ENCODE measurements at places on chromosomes 2 and 18.

DNA sequence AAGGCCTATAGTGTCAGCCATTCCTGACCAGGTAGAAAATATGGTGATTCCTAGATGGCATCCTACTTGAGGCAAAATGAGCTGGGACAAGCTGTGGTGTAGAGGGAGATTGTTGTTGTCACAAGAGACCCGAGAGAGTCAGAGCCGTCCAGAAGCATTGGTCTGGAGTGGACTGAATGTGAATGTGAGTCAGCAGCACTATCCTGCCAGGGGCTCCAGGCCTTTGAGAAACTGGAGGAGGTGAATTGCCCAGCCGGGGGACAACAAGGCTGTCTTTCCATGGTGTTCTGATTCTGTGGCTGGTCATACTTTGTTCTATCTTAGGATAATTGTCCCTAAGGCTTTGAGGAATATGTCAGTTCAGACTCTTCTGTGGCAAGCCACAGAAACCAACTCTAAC lies 29.4 kb upstream of the EIF2AK3 start:
- DNase-seq: no peak

DNA sequence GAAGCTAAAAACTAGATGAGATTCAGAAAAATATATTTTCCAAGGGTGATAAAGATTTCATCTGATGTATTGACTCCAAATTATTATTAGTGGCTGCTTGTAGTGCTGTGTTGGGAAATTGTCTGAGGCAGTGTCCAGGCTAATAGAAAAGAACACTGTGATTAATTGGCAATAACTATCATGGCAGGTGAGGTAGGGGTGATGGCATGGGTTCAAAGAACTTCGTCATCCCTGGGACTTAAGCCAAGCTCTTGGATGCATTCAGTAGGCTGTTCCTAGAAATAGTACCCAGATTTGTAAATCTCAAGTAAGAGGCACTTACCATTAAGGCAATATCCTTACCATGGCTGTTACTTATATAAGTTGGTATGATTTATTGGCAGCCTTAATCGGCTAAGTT lies 13.2 kb upstream of the RAPGEF4 start:
- DNase-seq: no peak

GRCh38 chr2:152015552-152015951 lies 83.3 kb downstream of the CACNB4 start:
- DNase-seq: no peak

DNA sequence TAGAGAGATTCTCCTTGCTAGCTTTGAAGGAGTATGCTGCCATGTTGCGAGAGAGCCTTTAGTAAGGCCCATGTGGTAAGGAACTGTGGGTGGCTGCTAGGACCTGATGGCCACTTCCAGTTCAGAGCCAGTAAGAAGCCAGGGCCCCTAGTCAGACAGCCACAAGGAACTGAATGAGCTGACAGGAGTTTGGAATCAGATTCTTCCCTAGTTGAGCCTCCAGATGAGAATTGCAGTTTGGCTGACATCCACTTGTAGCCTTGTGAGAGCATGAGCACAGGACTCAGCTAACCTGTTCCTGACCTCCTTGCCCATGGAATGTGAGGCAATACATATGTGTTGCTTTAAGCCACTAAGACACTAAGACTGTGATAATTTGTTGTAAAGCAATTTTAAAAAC lies 1.2 kb upstream of the WDR7 start:
- no peak for DNase-seq

GRCh38 chr18:22985250-22985649 lies 52.1 kb downstream of the RBBP8 start:
- DNase-seq: no peak

- no peak for DNase-seq
Observed at GRCh38 chr2:31031132-31031706, 107.0 kb downstream of the GALNT14 start.

- DNase-seq: no peak
Observed at GRCh38 chr2:130986890-130987493, 106.3 kb downstream of the FAM168B start.

DNA sequence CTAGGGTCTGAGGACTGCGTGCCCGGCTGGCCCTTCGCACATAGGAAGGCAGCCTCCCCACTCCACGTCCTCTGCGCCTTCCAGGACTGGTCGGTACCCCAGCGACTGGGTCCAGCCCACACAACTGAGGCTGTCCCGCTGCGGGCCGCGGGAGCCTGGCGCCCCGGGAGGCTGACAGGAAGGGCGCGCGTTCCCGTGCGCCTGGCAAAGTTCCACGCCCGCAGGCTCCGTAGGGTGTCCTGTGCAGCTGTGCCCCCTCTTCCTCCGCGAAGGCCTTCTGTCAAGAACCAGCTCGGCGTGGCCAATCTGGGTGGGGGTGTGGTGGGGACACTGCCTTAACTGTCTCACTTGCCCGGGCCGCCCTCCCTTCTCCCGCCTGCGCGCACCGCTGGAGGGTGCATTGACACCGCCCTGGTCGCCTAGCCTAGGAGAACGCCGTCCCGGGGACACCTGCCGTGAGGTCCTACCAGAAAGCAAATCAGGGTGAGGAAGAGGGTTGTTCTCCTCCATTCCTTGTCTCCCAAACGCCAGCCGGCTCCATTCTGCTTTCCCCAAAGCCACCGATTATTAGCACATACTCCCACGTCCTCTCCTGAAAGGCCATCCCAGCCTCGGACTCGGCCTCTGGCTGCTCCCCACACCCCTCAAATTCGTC lies 618 bp upstream of the LYPD1 start:
- no peak for DNase-seq

- DNase-seq: no peak
Observed at GRCh38 chr18:519019-519879, 18.7 kb upstream of the COLEC12 start.

DNA sequence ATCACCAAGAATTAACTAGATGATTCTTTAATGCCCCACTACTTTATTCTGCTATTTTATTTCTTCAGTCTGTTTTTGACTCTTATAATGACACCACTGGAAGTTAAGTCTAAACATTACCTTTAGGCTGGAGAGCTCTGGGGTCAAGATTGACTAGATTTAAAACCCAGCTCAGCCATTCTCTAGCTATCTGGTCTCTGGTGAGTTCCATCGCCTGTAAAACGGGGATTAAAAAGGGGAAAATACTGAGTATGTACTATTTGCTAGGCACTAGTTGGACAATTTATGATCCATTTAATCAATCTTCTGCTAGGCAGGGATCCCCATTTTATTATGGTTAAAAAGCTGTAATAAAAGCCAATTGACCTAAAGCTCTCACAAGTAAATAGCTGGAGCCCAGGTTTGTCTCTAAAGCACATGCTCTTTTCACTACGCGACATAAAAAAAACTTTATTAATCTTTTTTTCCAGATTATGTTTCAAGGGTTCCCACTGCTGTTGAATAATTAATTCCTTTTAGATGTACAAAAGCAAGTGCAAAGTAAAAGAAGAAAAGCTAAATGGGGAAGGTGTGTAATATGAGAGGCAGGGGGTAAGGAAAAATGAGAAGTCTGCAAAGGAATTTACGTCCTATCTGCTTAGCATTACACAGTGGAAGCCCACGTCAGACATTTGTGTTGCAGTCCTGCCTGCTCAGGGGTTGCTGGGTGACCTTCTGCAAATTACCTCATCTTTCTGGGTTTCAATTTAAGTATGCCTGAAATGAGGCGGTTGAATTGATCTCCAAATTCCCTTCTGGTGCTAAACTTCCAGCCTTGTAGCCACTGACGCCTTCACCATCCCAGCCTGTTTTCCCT lies 918 bp upstream of the NABP1 start:
- peak; percentile 59 for DNase-seq

DNA sequence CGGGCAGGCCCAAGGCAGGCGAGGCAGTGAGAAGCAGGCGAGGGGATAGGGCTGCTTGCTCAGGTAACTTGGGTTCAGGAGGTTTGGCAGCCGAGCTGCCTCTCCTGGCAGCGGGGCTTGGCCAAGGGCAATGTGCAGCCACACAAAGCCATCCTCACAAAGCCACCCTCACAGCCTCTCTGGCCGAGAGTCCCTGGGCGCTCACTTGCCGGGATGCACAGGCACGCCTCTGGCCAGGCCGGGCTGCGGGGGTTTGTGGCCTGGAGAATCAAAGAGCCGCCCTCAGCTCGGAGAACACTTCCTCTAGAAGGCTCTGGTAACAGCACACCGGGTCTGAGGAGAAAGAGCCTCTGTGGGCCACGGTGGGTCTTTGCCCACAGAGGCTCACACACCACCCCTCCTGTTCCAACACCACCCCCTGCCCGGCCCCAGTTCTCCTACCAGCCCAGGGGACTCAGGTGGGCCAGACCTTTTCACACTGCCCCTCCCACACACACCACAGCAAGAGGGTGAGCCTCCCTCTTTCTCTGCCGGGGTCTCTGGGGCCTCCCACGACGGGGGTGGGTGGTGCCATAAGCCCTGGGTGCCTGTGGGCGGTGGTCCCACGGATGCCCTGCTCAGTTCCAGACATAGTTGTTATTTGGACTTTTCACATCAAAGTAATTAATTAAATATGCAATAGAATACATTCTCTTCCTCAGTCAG lies 186.9 kb downstream of the ZFP36L2 start:
- DNase-seq: no peak

DNA sequence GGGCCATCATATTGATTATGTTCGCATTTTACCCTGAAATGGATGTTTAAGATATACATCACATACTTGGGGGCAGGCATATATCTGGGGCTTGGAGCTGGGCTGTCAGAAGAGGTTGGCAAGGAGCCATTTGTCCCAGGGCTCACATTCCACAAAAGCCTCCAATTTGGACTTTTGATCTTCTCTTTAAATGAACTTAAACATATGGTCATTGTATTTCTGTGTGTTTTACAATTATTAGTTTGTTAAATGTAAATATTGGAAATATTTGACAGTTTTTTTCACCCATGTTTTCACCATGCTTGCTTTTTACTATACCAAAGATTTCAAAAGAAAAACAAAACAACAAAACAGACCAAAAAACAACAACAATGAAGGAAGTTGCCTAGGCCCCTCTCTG lies 165.8 kb upstream of the MEIS1 start:
- no peak for DNase-seq

- peak; percentile 22 for DNase-seq
Observed at GRCh38 chr2:80489717-80490116, 185.2 kb upstream of the LRRTM1 start.

GRCh38 chr2:168793596-168793995 lies 8.8 kb upstream of the NOSTRIN start:
- DNase-seq: no peak

DNA sequence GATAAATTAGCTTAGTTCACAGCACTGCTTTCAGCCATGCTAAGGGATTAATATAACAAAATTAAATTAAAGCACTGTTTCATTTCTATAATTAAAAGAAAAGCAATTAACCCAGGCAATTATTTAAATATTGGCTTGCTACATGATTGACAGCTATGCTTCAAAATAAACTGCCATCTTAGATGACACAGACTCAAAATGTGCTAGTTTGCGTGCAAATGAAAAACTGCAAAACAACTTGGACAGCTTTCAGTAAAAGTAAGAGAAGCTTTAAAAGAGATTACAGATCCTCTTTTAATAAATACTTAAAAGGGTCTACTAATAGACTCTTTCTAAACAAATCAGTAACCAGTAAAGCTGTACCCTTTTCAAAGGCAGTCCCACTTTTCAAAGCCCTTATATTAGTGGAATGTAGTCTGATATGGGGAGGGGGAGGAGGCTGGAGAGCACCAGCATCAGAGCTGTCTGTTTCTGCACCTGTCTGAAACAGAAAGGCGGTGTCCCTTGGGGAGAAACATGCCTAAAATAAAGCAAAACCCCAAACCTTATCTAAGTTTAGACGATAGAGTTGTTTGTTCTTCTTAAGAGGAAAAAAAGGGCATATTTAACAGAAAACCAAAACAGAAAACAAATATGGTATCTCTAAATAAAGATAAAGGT lies 20.8 kb downstream of the EIF2AK3 start:
- no peak for DNase-seq
